ENCODE measurements at places on chromosomes 2 and 18. TPM values are rescaled to one million over a fixed set of nuclear protein-coding genes. Genes with fewer than 3 reads are reported as not detected.

GRCh38 chr2:161164161-161164560 is 3.9 kb downstream of the TANK start:
- DNase-seq = no peak

DNA sequence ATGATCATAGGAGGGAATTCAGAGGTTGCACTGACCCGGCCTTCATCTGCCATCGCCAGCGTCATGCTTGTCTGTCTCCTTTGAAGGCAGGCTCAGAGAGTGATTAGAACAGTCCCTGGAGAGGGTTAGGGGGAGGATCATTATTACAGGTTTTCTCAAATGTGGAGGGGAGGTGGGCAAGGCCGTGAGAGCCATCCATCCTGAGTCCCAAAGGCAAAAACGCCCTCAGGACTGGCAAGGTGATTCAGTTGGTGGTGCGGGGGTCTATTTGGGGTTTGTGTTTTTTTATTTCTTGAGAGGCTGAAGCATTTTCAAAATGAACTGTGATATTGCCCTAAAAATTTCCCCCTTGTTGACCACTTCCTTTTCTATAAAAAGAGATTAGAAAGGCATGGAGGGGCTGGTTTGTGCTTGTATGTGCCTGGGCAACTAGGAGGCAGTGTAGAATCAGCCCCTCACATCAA is 39.3 kb upstream of the GYPC start:
- DNase-seq = no peak

DNA sequence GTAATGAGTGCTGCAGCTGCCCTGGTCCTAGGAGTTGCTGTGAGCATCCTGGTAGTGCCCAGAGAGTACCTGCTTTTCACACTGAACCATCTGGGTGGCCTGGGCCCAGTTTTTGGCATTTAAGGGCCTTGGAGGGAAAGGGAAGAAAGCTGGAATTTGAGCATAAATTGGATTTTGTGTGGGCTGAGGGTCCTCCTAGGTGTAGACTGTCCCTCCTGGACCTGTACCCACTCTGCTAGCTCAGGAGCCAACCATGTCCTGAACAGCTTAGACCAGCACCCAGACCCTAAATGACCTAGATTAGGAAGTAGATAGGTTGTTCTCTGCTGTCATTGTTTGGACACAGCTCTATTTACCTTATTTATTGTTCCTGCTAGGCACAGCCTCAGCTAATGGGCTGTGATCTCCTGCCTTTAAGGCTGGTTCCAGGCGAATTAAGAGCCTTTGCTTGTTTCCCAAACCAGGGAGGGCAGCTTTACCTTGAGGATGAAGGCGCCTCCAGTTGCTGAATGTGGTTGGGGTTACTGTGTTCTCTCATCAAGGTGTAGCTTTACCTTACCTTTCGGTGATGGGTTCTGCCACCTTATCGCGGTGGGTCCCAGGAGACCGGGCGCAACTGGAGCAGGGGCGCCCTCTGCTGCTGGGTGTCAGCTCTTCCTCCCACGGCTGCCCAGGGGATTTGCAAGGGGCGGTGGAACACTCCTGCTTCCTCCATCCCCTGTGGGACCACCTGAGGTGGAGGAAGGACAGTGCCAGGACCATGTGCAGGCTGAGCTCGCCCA is 34.4 kb downstream of the ITGA6 start:
- DNase-seq = peak; percentile 79

- DNase-seq = no peak
Measured at GRCh38 chr2:54601339-54601738, 122.1 kb upstream of the EML6 start.

DNA sequence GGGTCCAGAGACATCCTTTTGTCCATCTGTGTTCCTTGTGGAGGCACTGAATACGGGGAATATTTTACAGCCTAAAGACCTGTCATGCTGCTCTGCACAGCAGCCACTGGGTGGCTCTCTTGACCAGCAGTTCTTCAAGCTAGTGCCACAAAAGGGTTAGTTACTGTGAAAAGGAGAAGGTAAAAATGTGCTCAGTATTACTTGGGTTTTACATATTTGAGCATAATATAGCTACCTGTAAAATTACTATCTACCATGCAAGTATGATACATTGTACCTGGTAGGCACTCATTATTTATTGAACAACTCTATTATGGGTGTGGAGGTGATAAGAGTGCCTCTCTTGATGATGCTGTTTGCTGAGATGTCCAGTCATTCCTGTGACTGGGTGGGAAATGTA is 23.6 kb downstream of the FZD5 start:
- DNase-seq = peak; percentile 67

DNA sequence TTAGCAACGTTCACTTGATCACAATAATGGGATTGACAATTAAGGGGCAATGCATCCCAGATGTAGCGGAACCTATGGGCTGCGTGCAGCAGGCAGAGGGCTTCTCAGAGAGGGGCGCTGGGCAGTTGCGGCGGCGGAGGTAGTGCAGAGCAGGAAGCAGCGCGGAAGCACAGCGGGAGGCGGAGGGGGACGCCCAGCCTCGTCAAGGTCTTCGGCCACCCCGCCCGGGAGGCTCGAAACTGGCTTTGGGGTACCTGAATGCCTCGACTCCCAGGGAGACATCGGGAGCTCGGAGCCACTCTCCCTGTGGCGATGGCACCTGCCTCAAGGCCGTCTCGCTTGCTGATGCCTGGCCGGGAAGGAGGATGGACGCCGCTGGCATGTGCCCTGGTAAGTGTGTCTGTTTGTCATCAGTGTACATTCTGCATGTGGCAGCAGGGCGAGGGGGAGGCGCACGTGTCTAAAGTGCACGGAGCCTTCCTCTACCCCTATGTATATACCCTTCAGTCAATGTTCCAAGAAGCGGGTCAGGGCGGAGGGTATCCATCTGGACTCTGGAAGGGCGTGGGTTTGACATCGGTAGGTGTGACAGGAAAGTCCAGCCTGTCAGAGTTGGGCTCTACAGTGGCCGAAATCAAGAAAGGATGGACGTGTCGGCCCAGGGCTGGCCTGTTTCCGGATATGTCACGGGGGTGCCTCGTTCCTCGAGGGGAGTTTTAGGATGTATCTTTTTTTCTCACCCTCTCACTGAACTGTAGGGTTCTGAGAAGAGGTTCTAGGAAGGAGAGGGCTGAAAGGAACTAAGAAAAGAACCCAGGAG is 7.5 kb upstream of the SP9 start:
- no peak for DNase-seq

GRCh38 chr2:131425231-131425941 is 50.5 kb upstream of the TUBA3D start:
- DNase-seq = no peak

- no peak for DNase-seq
Measured at GRCh38 chr18:39825485-39826150, 2129.4 kb upstream of the PIK3C3 start.

GRCh38 chr2:70516596-70516995 is 37.0 kb downstream of the TGFA start:
- no peak for DNase-seq

The AFG3L2 gene
- total RNA-seq = 35.7 TPM

The POTEI gene
- total RNA-seq = not detected

The TFPI gene
- not detected for total RNA-seq

The IL1B gene
- not detected for total RNA-seq

The RTN4 gene
- 77.1 TPM for total RNA-seq

The MAP3K19 gene
- total RNA-seq = not detected

The GATA6 gene
- total RNA-seq = not detected

The IL37 gene
- not detected for total RNA-seq
